ENCODE measurements at places on chromosomes 3 and 15.
A peak's percentile ranks its signal among the peaks of the same experiment; 100 is the strongest.

GRCh38 chr3:29083081-29083480 lies 197.8 kb upstream of the RBMS3 start:
- no peak for DNase-seq

DNA sequence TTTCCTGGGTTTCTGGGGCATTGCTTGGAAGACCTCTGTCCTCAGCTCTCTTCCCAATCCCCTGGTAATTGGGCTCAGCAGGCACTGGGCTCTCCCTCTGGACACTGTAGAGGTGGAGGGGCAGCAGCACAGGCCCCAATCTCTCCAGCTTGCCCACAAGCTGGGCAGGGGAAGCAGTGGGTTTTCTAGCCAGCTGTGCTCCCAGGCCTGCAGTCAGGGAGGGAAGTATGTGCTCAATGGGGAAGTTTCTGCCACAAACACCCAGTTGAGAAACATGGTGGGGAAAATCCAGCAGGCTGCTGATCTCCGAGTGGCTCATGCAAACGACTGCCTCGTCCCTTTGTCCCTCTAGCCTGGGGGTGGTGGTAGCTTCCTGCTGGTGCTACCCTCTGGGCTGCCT lies 12.8 kb upstream of the RFT1 start:
- no peak for DNase-seq

DNA sequence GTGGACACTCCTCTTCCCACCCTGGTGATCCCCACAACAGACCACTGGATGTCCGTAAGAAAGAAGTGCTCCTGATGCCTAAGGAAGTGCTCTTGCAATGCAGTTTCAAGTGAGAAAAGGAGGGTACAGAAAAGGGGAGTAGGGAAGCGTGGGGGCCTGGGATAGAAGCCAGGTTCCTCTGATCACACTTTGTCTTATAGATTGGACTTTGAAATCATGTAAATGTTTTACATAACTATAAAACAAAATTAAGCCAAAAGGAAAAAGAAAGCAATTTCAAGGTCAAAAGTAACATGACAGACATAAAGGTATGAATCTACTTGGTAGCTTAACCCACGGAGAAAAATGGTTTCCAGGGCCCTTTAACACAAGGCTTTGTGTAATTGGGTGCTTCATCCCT lies 107.3 kb upstream of the TRPM1 start:
- no peak for DNase-seq

- DNase-seq = no peak
Observed at GRCh38 chr15:40582726-40583246, 11.3 kb upstream of the KNL1 start.

GRCh38 chr3:196406811-196407470 lies 25.3 kb downstream of the UBXN7 start:
- DNase-seq = no peak

- peak; percentile 43 for DNase-seq
Observed at GRCh38 chr3:9503283-9503682, 50.3 kb downstream of the LHFPL4 start.

- no peak for DNase-seq
Observed at GRCh38 chr3:154132777-154133375, 11.7 kb downstream of the ARHGEF26 start.

DNA sequence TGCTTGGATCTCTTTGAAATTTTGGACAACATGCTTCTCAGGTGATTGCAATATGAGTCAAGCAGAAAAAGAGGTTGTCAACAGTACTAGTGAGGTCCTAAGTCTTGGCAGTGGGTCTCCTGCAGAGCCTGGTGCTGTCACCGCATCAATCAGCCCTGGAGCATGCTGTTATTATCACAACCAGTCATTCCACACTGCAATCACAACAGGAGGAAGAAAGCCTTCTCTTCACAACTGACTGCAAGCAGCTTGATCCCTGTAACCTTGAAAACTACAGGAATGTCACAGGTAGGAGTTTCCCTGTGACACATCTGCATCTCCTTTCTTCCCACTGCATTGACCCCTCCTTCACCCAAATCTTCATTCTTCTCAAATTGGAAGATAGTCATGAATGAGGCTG lies 451.1 kb upstream of the ATP11B start:
- DNase-seq = no peak

DNA sequence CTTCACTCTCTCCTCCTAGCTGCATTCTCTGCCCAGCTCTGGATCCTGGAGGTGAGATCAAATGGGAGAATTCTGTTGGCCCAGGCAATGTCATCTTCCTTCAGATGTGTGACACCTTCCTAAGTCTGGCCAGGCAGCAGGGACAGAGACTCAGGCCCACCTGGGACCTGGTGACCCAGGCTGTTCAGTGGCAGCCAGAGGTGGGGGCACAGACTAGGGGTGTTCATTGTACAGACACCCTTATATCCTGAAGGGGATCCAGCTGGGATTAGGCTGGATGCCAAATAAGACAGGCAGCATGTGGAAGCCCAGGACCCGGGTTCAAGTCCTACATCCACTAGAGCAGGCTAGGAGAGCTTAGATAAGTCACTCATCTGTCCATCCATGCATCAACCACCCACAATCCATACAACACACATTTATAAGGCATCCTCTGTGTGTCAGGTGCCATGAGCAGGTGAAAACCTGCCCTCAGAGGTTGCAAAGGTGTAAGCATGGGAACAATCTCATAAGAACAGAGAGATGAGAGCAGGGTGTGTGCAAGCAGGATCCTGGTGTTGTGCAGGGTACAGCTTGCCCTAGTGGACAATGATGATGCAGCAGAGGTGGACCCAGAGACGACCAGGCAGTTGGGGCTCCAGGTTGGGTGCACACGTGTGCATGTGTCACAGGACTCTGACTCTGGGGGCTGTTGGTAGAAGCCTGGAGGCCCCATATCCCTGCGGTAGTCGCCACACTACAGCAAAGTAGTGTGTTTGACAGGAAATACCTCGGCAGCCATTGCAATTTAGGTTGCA lies 18.3 kb upstream of the RPL29 start:
- no peak for DNase-seq

DNA sequence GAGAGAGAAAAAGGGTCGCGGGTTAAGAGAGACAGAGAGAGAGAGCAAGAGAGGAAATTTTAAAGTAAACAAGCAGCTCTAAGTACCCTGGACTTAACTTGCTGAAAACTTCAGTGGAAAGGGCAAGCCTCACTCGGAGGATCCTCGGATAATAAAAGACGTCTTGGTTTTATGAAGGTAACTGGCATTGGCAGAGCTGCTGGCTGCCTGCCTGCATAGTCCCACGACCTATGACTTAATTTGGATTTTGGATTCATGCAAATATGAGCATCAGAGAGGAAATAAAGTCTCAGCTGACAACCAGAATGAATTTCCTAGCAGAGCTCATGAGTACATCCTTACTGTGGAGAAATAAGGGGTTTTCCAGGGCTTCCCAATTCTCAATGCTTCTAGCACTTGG lies 95.1 kb upstream of the PDZRN3 start:
- DNase-seq = no peak

DNA sequence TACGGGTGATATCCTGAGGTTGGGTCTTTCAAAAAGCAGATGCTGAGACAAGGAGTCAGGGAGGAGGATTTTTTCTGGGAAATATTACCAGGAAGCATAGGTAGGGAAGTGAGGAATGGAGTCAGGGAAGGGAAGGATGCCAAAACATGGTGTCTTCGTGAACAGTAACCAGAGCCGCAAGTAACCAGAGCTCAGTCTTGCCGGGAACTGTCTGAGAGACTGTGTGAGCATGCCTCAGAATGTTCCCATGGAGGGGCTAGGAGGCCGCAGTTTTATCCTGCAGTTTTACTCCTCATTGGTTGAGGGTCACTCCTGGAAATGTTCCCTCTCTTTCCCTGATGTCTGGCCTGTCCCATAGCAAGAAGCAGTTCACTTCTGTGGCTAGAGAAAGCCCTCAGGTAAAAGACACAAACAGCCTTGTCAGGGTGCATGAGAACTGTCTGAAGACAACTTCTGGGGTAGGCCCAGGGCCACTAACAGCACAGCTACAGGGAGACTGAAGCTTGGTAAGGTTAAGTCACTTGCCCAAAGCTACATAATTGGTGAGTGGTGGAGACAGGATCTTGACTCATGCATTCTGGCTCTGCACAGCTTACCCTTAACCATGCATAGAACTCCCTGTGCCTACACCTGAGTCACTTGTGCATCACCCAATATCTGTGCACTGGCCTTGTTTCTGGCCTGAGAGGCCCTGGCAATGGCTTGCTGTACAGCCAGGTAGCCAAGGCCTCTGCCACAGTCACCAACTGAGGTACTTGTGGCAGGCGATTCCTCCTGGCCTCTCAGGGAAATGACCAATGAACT lies 76.3 kb upstream of the FRMD4B start:
- DNase-seq = no peak

DNA sequence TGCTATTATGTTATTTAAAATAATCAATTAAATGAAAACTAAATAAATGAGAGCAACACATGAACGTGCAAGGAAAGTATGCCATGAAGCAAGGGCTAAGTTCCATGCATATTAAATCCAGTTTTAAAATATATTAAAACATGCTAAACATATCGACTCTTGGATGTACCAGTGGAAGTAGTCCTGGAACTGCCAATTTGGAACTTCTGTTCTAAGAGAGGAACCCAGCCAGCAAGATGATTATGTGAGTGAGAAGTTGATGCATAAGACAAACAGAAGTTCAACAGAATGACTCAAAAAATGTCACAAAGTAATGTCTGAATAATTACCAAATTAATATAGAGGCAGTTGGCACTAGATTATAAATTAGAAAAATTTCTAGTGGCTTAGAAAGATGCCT lies 714.2 kb downstream of the NLGN1 start:
- no peak for DNase-seq
